Right lung (tissue), 10 donors: ENCODE measurements at places on chromosomes 3 and 15.

GRCh38 chr3:73270839-73271483 is 209.5 kb downstream of the EBLN2 start:
- DNase-seq, result peak; percentile 35

- no peak for DNase-seq
These were observed 130.9 kb downstream of the POLQ start for GRCh38 chr3:121414924-121415323.

DNA sequence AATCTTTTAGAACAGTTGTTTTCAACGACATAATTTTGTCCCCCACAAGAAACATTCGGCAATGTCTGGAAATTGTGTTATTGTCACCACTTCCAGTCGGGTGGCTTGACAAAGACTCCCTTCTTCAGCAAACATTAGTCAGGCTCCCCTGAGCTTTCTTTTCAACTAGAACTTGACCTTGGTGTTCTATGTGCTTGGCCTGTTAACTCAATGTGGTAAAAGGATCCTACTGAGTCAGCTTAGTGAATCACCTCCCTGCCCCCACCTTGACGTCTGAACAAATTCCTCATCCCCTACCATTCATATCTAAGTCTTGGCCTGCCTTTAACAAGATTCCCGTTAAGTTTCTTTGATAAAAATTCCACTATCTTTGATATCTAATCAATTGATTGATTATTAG is 465.0 kb upstream of the ROBO1 start:
- DNase-seq, result no peak

GRCh38 chr15:96352604-96353405 is 22.3 kb downstream of the NR2F2 start:
- DNase-seq, result no peak

- no peak for DNase-seq
These were observed 32.1 kb upstream of the C3orf38 start for GRCh38 chr3:88117683-88118082.

GRCh38 chr3:146577662-146578061 is 27.5 kb downstream of the PLSCR5 start:
- DNase-seq, result peak; percentile 55

GRCh38 chr15:66831801-66832390 is 129.9 kb downstream of the SMAD6 start:
- DNase-seq, result no peak

- DNase-seq, result no peak
These were observed 49.7 kb upstream of the TSPAN3 start for GRCh38 chr15:77120576-77120975.
